ENCODE measurements at places on chromosomes 4 and X. TPM values are rescaled to one million over a fixed set of nuclear protein-coding genes. Genes with fewer than 3 reads are reported as not detected.

DNA sequence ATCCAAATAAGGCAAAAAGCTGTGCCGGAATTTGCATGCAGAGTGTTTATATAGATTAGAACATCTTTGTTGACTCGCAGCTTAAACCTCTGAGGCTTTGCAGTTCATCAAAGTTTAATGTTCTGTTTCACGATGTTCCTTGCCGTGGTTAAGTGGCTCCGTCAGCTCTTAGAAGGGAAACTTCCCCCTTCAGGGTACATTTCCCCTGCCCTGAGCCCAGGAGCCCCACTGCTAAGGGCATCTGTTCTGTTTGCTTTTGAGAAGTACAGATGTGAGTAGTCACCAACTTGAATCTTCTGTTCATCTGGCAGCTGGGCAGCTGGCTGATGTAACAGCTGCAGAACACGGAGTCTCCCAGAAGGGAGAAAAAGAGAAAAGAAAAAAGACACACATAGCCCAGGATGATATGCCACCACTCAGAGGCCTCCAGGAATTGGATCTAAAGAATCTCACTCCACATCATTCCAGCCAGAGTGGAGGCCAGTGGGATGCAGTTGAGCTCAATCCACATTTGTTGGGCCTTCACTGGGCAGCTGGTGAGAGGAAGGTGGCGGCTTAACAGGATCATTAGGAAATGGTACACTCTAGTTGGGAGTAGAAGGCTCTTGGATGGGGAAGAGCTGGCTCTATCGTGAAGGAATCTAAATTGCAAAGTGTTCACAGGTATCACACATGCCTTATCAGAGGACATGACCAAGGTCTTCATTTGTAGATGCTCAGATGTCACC lies 178.7 kb upstream of the RBPJ start:
- no peaks in the 10 kb centered on the region for H3K27me3 ChIP-seq
- H3K4me1 ChIP-seq: no peaks in the 10 kb centered on the region
- H3K27ac ChIP-seq: peak overlapping the region; percentile 57
- H3K4me3 ChIP-seq: no peak overlapping the region

TIMM8A gene
- 24.8 TPM for total RNA-seq

- no peak overlapping the region for H3K27ac ChIP-seq
- DNase-seq: no peak
- H3K36me3 ChIP-seq: peaks cover 6% of the 10 kb centered on the region
- H3K4me3 ChIP-seq: no peak overlapping the region
Measured at GRCh38 chr4:152508386-152508785, 27.5 kb downstream of the FBXW7 start.

ABCE1 gene
- total RNA-seq: 34.5 TPM
